ENCODE measurements at places on chromosomes 5 and 9.

- DNase-seq, result no peak
Observed at GRCh38 chr5:1557114-1557873, 33.5 kb upstream of the LPCAT1 start.

DNA sequence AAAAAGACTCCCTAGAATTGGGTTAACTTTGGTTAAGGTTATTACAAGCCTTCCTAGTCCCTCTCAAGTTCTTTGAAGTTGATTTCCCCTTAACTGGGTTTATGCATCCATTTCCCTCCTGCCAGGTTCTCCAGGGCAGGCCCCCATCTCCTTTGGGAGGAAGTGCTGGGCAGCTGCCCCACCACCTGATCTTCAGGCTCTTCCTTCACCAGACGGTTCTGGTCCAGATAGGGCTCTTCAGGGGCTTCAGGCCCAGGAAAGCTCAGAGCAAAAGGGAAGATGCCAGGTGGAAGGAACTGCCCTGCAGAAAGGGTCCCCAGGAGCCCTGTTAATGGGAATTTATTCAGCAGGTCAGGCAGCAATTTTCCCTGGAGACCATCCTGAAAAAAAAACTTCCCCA is 2.1 kb downstream of the SMIM32 start:
- no peak for DNase-seq

GRCh38 chr5:81717226-81717625 is 33.7 kb downstream of the SSBP2 start:
- no peak for DNase-seq

- DNase-seq, result no peak
Observed at GRCh38 chr9:119451426-119451825, 82.2 kb upstream of the BRINP1 start.

GRCh38 chr5:171419688-171420430 is 412 bp downstream of the FGF18 start:
- DNase-seq, result peak; percentile 44

DNA sequence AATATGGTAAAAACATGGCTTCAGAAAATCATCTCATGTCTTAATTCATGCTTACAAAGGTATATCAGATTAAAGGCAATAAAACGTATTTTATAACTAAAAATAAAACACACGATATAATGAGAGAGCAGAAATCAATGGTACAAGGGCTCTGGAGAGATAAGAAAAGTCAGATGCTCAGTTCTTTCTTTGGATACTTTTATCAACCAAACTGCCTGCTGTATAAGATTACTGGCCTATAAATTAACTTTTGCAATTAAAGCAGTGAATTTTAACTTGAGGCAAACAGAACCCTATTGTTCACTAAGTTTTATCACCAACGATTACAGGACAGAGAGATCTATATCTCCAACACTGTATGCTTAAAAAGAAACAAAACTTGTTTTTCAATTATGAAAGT is 42.1 kb upstream of the HNRNPA0 start:
- no peak for DNase-seq

DNA sequence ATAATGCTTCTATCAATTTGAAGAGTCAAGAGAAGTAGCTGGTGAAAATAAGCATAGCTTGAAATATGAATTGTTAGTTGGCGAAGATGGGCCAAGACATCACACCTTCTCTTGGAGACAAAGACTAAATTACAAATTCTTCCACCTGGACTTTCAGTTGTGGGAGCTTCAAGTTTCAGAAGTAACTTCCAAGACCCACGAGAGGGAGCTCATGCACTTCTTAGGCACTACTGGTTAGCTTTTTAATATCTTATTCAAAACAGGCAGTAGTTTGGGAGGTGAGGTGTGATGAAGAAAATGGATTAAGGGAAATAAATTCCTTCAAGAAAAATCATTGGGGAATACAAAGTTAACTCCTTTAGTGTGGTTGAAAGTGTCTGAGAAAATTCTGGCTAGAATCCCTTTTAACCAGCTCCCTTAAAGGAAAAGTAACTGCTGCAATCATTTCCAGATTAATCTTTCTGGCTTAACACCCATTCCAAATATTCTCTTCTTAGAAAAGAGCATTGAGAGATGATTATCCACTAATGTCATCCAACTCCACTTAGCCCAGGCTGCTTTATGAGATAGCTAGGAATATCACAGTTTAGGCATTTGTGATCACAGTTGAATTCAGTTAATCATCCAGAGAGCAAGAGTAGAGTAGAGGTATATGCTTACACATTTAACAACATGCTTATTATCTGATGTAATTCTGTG is 139.5 kb upstream of the DMRTA1 start:
- DNase-seq, result peak; percentile 38

GRCh38 chr5:22683050-22683449 is 170.1 kb downstream of the CDH12 start:
- DNase-seq, result no peak

- DNase-seq, result no peak
Observed at GRCh38 chr5:150774145-150774544, 4.4 kb upstream of the SMIM3 start.

GRCh38 chr9:81669041-81669651 is 20.2 kb downstream of the TLE1 start:
- DNase-seq, result no peak

DNA sequence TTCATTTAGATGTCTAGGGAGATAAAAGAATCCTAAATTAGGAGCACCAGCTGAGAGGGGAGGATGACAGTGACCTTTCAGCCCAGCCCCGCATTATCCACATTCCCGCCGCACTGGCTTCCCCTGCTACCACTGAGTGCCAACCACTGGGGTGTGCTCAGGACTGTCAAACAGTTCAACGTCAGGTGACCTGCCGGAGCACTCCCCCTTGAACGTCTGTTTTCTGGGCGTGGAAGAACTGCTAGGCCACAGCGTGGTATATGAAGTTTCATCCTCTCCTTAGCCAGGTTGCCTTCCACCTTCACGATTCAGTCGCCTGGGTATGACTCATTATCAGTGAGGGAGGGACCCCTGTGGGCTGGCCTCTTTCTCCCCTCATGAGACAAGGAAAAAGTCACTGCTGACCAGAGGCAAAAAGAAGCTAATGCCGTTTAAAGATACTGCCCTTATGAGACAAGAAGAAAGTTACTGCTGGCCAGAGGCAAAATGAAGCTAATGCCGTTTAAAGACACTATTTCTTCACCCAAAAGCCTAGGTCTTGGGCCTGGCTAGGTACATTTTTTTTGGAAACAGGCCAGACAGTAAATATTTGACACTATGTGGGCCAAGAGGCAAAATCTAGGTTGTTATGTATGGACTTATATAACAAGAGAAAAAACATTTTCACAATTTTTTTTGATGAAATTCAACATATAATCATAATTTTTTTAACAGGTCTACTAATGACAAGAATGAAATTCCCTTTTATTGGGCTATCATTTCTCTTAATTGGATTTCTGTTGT is 4.6 kb downstream of the NMRK1 start:
- peak; percentile 30 for DNase-seq

DNA sequence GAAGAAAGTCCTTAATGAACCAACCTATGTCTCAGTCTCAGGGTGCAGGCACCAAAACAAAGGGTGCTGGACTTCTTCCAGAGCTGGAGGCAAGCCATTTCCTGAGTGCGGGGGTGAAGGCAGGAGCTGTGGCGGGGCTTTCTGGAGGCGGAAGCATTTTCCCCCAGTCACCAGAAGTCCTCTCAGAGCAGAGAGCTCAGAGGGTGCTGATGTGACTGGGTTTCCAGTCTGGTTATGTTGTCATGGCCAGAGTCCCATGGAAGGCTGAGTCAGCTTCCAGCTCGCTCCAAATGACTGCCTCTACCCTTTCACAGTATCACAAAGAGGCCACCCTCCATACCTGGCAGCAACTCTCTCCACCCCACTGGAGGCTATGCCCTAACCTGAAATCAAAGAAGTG is 86.0 kb downstream of the TRPC7 start:
- DNase-seq, result no peak

GRCh38 chr9:84327184-84327583 is 13.4 kb downstream of the SLC28A3 start:
- DNase-seq, result no peak

- no peak for DNase-seq
Observed at GRCh38 chr9:99090336-99091130, 14.4 kb upstream of the TGFBR1 start.

GRCh38 chr9:135980926-135981630 is 19.9 kb upstream of the UBAC1 start:
- no peak for DNase-seq

Data from kidney (tissue), 22 donors.